ENCODE measurements at places on chromosomes 2 and 18.

- DNase-seq = peak; percentile 6
Measured at GRCh38 chr18:58046093-58046793, 2.2 kb downstream of the NEDD4L start.

DNA sequence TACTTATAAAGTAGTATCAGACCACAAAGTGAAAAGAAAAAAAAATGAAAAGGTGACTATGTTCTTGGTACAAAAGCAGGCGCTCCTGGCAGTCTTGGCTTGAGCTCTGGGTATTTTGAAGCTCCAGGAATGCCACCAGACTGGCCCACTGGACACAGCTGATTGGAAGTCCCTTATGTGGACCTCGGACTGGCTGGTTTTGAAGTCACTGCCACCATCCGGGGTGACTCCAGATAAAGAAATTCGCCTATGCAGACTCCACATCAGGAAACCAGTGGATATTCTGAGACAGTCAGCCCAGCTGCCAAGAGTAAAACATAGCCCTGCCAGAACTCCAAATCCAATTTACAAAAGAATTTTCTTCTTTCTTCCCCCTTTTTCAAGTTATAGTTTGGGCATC is 28.0 kb downstream of the ACKR3 start:
- no peak for DNase-seq

GRCh38 chr2:40103590-40103989 is 324.5 kb upstream of the THUMPD2 start:
- DNase-seq = no peak

GRCh38 chr2:32788114-32788513 is 158.6 kb upstream of the LTBP1 start:
- no peak for DNase-seq

- no peak for DNase-seq
Measured at GRCh38 chr2:26725521-26725820, 32.9 kb downstream of the KCNK3 start.

DNA sequence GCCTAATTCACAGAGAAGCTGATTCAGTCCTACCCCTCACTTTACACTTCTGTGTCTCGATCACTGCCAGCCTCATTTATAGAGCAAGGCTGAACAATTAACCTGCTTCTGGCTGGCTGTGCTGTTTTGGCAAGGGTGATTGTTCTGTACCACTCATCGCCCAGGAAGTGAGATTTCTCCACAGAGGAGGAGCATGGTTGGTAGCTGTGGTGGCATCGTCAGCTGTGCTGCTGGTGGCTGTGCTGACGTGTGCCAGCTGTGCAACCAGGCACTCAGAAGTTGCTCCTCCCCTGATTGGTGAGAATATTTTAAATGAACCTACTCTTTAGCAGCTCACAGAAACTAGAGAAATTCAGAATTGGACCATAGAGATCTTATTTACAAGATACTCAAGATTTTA is 158.3 kb downstream of the EML6 start:
- DNase-seq = no peak

DNA sequence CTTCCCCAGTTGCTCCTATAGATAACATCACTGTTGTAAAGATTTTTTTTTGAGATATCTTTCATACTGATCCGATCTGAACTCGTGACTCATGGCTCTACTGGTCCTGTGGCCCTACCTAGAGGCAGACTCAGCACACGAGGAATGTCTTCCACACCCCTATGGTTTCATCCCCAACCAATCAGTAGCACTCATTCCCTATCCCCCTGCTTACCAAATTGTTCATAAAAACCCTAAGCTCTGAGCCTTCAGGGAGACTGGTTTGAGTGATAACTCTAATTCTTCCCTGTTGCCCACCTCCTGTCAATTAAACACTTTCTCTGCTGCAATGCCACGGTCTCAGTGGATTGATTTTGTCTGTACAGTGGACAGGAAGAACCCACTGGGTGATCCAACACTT is 4.2 kb upstream of the SAP130 start:
- DNase-seq = no peak

GRCh38 chr18:36769611-36770314 is 59.0 kb downstream of the TPGS2 start:
- no peak for DNase-seq

DNA sequence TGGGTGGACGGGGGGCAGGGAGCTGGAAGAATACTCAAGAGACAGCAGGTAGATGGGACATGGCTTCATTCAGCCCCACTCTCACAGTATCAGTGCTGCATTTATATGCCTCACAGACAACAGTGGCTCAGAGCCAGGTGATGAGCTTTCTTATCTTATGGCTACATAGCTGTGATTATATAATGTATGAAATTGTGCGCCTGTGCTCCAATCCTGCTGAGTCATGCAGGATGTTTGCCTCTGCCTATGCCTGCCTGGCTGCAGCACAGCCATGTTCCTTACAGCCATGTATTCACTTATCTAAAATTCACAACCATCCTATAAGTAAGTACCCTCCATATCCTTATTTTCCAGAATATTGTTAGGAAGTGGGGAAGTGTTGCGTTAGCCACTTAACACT is 37.7 kb upstream of the RNF103 start:
- DNase-seq = no peak

DNA sequence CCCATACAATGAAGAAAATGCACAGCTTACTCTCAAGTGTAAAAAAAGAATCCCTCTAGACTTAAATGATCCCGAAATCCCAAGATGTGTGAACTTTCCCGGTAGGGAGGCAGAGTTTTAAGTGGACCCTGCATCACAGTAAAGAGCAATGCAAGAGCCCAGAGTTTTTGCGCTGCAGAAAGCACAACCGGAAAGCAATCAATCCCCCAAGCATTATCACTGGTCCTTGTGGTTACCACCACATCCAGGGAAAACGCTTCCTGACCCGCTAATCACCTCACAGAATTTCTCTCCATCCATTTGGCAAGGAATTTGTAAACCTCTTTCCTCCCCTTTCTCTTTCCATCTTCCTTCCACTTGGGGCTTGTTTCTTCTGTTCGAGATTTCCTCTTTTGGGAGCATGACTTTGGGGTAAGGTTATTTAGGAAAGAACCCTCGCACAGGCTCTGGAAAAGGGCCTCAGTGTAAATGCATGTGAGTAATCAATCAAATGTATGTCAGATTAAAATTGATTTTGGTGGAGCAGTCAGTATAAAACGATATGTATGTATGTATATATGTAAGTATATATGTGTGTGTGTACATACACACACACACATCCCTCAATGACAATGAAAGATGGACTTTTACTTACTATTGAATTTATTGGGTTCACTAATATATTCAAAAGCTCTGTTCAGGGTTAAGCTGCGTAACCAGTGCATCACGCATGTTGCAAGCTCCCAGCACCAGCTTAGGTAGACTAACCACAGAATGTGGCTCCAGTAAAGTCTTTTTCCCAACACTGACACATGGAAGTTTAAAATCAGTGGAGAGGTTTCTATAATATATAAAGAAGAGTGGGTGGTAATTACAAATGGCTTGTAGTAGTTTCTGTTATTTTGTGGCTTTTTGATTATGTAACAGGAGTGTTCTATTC is 1.6 kb downstream of the PLCL1 start:
- no peak for DNase-seq

- DNase-seq = no peak
Measured at GRCh38 chr18:8045160-8045883, 478.2 kb downstream of the PTPRM start.

DNA sequence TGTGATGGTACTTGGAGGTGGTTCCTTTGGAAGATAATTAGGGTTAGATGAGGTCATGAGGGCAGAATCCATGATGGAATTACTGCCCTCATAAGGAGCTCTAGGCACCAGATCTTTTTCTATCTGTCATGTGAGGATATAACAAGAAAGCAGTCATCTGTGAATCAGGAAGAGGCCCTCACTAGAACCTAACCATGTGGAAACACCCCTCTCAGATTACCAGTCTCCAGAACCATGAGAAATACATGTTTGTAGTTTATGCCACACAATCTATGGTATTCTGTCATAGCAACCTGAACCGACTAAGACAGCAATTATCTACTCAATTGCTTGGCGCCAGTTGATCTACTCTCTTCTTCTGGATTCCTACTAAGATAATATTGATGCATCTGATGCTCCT is 2.4 kb upstream of the SERPINB10 start:
- DNase-seq = no peak

DNA sequence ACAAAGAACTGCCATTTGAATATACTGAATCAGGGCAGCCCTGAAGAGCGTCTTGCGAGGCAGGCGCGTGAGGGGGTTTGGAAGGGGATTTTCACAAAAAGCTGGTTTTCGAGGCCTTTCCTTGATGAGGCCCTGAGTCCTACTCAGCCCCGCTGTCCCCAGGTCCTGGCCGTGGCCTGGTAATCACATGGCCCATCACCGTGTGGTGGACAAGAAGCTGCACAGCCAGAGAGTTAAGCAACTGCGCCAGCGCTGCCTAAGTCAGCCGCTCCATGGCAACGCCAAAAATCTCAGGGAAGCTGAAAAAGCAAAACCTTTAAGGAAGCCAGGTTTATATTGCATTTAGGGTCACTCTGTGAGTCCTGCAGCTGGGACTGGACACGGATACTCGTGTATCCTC is 341.2 kb upstream of the MYT1L start:
- DNase-seq = no peak

- DNase-seq = no peak
Measured at GRCh38 chr2:226123300-226123699, 676.3 kb downstream of the IRS1 start.

GRCh38 chr2:7427293-7428060 is 510.3 kb downstream of the RNF144A start:
- DNase-seq = peak; percentile 84

- no peak for DNase-seq
Measured at GRCh38 chr2:68800027-68800401, 65.4 kb downstream of the ARHGAP25 start.

GRCh38 chr18:48917579-48918517 is 32.9 kb downstream of the SMAD7 start:
- peak; percentile 55 for DNase-seq

Data from osteoblast (primary cell).